ENCODE measurements at places on chromosomes 6 and 20.

DNA sequence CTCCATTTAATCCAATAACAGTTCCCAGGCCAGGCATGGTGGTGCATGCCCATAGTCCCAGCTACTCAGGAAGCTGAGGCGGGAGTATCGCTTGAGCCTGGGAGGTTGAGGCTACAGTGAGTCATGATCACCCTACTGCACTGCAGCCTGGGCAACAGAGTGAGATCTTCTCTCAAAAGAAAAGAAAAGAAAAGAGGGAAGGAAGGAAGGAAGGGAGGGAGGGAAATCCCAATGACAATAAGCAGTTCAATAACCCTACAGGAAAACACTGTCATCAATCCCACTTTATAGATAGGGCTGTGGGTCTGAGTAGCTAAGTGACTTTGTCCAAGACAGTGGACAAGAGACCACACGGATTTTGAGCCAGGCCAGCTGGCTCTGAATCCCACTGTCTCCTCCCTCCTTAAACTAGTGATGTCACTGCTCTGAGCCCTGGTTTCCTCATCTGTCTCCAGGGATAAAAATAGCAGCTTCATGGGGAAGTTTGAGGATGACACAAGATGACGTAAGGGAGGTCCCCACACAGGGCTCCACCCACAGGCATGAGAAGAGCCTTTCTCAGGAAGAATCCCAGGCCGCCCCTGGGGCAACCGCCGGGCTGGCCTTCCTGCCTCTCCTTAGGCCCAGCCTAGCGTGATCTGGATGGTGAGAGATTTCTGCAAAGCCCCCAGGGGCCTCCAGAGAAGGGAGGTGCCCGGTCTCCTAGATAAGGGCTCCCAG, 7.2 kb upstream of the TRIB3 start:
- no peak for DNase-seq

DNA sequence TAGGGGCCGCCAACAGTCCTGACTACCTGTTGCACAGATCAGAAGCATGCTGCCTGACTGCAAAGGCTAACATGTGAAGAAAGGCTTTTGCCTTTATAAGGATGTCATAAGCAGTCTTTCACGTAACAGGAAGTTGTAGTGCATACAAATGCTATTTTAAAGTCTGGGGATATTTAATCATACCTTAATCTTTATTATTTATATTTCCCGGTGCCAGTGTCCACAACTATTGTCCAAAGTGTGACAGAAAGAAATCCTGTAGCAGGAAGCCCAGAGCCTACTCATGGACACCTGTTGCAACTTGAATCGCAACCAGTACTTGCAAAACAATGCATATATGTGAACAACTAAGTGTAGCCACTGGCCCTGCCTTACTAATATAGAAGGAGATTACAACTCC, 235.8 kb downstream of the ALDH8A1 start:
- DNase-seq = no peak

DNA sequence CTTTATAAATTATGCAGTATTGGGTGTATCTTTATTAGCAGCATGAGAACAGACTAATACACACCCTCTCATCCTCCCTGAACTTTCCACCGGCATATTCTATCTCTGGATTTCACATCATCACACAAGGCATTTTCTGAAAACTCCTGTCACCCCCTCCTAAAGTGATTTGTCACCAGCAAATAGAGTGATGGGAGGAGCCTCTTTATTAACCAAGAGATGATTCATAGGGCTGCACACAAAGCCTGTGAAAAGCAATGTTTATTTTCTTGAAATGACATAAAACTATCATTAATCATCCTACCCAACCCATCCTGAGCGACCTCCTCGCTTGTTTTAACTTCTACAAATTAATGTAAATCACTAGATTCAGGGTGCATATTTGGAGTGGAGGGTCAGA, 394.7 kb upstream of the SULF2 start:
- no peak for DNase-seq

GRCh38 chr6:56604186-56604585, 38.5 kb downstream of the DST start:
- no peak for DNase-seq

DNA sequence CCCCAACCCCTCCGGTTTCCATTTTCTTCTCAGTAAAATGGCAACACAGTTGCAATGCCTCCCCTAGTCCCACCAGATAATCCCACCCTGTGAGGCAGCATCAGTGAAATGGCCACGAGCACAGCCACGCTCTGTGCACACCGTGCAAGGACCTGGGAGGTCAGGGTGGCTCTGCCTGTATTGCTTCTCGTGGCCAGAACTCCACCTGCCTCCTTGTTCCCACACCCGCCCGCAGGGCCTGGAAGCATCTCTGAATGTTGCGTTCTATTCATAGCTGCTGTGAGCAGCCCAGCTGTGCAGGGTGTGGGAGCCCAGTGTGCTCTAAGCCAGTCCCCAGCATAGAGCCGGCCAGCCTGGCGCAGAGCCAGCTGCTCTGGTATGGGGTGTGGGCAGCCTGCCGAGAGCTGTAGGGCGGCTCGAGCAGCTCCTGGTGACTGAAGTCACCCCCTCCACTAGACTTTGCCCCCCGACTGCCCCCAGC, 161.1 kb downstream of the DLL1 start:
- no peak for DNase-seq

DNA sequence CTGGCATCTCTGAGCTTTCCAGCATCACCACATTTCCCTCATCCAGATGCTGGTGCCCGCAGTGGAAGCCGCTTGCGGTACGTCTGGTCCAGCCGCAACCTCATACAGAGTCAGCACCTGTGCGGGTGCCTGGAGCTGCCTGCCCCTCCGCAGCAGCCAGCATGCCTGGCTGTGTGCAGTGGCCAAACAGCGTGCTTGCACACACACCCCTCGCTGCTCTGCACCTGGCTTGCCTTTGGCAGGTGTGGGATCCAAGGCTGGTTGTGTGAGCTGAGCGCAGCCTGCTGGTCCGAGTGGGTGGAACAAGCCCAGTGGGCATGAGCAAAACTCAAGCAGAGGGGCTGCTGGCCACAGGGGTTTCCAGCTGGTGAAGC, 3.1 kb upstream of the HINT3 start:
- no peak for DNase-seq

DNA sequence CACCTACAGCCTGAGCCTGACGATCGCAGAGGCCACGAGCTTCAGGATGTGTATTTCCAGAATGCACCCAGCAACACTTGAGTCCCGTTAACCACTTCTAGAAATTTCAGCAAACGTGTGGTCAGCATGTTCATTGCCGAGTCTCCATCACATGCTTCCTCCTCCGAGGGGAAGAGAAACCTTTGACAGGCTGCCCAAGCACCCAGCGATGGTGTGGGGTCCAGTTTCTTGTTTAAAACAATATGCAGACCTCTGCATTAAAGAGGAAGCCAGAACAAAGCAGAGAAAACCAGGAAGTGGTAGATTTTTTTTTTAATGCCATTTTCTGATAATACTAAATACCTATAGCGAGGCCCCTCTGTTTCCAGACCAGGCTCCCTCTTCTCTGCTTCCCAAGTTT, 71.9 kb downstream of the GNAS-AS1 start:
- no peak for DNase-seq

- no peak for DNase-seq
These were observed 26.1 kb downstream of the POPDC3 start for GRCh38 chr6:105153676-105154075.

GRCh38 chr6:166621114-166621540, 5.9 kb downstream of the RPS6KA2 start:
- no peak for DNase-seq

GRCh38 chr6:131510094-131510493, 62.9 kb upstream of the ARG1 start:
- peak; percentile 78 for DNase-seq

DNA sequence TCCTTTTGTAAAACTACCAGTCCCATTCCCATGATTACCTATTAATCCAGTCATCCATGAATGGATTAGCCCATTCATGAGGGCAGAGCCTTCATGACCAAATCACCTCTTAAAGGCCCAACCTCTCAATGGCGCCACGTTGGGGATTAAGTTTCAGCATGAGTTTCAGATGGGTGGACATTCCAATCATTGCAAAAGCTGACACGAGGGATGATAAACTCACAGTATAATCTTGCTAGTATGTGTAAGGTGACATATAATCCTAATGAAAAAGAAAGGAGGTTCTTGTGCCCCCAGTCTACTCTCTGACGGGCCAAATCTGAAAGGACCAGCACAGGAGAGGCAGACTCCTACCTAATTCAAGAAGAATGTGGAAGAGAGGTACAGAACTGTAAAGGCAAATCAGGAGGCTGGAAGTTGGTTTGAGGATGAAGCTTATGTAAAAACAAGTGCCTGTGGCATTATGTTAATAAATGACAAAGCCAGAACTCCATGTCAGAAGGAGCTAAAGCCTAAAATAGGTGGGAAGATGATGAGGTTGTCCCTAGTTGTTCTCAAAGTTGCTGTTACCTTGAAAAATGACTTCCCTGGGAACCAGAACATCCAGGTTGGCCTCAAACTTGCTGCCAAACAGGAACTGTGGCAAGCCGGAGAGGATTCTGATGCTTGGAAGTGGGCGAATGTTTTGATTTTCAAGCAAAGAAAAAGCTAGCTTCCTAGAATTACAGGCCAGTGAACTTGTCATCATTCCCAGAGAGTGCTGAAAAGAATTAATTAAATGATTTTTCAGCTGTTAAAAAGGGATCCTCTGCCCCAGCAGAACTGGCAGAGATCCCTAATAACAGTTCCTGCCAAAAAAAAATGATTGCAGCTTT, 106.5 kb upstream of the TIAM2 start:
- no peak for DNase-seq

- no peak for DNase-seq
These were observed 802.4 kb downstream of the TFAP2A start for GRCh38 chr6:9612489-9612888.

GRCh38 chr6:150494241-150494640, 105.4 kb upstream of the PLEKHG1 start:
- no peak for DNase-seq

GRCh38 chr20:49172413-49172812, 15.7 kb downstream of the STAU1 start:
- DNase-seq = no peak

DNA sequence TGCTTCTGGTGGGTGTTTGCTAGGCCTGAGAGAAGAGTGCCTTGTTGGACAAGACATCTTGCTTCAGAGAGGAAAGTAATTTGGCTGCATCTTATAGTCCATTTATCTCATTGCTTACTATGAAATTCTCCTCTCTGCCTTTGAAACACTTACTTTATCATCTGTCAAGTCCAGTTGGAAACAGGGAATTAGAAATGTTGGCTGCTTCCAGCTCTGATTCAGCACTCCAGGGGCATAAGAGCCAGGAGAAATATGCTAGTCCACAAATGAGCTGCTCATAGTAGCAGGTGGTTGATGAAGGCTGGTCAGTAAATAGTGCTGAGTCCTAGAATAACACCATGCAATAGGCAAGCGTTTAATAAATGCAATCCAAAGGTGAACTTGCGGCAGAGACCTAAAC, 227.1 kb downstream of the SLC35F1 start:
- DNase-seq = no peak

GRCh38 chr20:45949542-45950329, 15.3 kb downstream of the PCIF1 start:
- no peak for DNase-seq
